ENCODE measurements at places on chromosomes 7 and 10.

DNA sequence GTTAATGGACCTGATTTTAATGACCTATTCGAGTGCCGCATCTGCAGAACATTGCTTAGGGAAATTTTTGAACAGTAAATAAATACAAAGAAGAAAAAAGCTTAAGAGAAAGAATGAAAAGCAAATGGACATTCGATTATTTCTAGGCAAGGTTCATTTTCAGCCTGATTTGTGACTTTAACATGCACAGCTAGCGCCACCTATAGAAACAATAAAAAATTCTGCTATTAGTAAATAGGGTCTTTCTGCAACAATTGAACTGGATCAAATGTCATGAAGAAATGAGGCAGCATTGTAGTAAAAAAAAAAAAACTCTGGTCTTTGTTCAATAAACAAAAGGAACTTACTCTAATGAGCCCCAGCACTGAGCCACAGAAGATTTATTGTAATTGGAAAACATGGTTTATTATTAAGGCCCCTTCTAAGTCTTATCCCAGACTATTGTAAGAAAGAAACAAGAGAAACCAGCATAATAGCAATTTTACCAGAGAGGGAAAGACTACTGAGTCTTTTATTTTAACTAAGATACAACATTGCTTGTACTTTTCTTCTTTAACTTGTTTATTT lies 41.4 kb upstream of the GHITM start:
- no peak for DNase-seq

- no peak for DNase-seq
Measured at GRCh38 chr10:96456296-96456840, 57.4 kb downstream of the TLL2 start.

DNA sequence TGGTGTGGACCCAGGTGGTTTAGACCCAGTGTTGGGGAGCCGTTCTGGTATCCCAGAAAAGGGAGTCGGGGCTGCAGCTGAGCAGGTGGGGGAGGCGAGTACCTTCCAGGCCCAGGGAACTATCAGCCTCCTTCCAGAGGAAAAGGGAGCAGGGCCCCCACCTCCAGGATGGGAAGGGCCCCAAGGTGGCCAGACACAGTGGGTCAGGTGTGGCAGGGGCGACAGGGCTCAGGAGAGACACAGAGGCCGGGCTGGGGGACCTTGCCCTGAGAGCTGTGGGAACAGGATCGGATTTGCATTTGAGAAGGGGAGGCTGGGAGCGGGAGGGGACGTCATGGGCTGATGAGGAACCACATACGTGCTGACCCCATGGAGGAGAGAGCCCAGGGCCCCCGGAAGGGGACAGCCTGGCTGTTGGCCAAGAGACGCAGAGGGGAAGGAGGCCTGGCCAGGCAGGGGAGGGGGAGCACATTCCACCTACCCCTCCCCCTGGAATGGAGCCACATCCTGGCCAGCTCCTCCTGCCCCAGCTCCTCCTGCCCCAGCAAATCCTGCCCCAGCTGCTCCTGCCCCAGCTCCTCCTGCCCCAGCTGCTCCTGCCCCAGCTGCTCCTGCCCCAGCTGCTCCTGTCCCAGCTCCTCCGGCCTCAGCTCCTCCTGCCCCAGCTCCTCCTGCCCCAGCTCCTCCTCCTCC lies 9.7 kb upstream of the TTYH3 start:
- no peak for DNase-seq

- DNase-seq: no peak
Measured at GRCh38 chr7:117135553-117135891, 182.2 kb downstream of the ST7 start.

DNA sequence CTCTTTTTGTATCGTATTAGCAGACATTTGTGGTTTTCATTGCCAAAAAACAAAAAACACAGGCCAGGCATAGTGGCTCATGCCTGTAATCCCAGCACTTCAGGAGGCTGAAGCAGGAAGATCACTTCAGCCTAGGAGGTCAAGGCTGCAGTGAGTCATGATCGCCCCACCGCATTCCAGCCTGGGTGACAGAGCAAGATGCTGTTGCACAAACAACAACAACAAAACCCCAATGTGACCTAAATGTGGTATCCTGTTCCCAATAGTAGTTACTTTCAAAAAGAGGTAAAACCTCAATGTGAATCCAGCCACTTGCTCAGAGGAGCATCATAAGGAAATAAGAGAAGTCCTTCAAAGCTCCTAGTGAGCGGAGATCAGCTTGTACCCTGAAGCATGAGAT lies 45.8 kb upstream of the SKAP2 start:
- DNase-seq: no peak

DNA sequence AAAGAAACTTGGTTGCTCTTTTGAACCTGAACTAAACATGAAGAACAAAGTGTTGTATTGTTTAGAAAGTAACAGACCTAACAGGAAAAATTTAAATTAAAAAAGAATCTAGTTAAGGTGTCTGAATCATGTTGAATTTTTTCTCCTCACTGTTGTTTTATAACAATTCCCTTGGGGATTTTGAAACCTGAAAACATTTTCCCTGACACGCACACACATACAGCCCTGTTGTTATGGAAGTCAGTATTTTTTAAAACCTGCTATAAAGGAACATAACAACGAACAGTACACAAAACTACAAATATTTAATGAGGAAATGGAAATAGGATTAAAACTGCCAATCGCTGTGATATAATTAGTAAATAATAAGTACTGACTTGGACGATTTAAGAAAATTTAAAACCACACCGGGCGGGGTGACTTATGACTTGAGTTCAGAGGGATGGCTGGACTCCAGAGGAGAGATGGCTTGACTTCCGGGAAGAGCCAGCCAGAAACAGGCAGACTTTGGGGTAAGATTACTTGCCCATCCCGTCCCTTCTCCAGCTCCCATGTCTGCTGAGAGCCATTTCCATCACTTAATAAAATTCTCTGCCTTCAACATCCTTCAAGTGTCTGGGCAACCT lies 16.2 kb upstream of the SPOCK2 start:
- no peak for DNase-seq

DNA sequence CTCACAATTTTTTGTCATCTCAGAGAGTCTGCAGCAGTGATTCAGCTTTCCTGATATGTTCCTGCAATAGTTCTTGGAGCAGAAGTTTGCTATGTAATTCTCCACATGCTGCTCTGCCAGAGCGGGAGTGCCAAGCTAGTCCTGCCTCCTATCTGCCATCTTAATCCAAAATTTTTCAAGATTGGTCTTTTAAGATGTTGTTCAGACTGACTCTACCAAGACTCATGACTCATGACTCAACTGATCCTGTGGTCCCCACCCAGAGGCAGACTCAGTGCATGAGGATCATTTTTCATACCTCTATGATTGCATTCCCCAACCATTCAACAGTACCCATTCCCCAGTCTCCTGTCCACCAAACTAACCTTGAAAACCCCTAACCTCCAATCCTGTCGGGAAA lies 470.8 kb downstream of the INHBA start:
- DNase-seq: no peak
